ENCODE measurements at places on chromosomes 16 and 17.

DNA sequence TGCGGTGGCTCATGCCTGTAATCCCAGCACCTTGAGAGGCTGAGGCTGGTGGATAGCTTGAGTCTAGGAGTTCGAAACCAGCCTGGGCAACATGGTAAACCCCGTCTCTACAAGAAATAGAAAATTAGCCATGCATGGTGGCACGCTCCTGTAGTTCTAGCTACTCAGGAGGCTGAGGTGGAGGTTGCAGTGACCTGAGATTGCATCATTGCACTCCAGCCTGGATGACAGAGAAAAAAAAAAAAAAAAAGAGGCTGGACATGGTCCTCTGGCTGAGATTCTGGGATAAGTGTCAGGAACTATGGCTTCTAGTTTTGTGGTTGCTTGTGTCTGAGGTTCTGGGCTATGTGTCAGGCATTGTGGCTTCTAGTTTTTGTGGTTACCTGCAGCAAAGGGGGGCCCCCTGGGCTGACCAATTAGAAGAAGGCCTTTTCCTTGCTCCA lies 7.0 kb downstream of the KSR1 start:
- DNase-seq: no peak

GRCh38 chr17:38746849-38747462 lies 1.2 kb downstream of the PCGF2 start:
- DNase-seq: no peak

GRCh38 chr16:1545044-1546040 lies 11.9 kb downstream of the TMEM204 start:
- DNase-seq: no peak

DNA sequence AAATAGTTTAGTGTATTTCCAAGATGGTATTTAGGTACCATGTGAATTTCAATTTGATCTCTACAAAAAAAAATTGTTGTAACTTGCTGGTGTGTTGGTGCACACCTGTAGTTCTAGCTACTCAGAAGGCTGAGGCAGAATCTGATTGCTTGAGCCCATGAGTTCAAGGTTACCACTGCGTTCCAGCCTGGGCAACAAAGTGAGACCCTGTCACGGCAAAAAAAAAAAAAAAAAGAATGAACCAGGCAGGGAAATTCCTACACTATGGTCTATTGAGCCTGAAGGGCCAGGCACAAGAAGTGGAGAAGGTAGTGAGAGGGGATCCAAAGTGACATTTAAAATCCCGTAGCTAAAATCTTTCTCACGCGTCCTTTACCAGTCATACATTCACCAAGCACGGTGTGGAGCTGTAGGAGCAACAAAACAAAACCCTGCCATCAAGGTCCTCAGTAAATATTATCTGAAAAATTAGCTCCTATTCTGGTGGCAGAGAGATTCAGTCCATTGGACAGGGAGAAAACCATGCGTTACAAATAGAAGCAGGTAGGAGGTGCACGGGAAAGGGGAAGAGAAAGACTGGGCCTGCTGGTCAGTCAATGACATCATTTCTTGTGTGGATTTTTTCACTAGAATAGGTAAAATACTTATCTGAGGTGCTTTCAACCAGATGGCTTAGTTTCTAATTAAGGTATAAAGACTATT lies 27.3 kb downstream of the TXNDC11 start:
- no peak for DNase-seq

DNA sequence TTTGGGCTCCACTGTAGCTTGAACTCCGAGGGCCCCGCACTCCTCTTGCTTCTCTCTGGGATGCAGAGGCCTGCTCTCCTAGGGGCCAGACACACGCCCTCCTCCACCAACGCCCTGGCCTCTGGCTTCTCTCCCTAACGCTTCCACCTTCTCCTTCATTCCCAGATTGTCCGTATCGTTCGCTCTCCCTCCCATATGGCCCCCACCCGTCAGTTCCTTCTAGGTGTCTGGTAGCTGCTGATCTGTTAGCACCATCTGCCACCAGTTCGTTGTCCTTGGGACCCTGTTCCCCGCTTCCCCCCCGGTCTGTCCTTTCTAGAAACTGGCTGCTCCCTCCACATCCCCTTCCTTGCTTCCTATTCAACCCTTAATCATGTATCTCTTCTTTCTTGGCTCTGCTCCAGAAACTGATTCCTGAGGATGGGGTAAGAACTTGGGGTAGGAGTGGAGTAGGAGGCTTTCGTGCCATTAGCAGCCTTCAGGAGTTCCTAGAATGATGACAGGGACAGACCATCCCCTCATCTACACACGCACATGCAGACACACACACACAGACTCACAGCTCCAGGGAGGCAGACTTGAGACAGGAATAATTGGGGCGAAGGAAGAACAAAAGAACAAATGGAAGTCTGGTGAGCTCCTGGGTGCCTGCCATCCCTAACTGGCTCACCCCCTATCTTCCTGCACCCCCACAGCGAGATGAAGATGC lies 4.3 kb downstream of the ATP1B2 start:
- no peak for DNase-seq

- no peak for DNase-seq
Measured at GRCh38 chr17:73293480-73293911, 18.3 kb downstream of the CDC42EP4 start.

DNA sequence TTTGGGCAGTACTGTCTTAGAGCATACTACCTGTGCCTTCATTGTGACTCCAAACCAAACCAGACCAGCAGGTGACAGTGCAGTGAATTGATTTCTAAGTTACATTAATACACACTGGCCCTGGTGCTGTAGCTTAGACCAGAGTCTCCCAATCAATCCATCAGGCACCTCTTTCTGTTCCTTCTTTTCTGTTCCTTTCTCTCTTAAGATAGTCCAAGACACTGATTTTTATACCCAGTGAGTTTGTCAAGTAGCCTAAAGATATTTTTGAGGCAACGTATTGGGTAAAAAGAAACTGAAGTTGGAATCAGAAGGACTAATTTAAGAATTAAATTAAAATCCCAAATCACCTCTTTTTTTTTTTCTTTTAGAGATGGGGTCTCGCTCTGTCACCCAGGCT lies 43.1 kb downstream of the ABAT start:
- DNase-seq: no peak

- no peak for DNase-seq
Measured at GRCh38 chr16:27366687-27367460, 35.1 kb upstream of the IL21R start.

DNA sequence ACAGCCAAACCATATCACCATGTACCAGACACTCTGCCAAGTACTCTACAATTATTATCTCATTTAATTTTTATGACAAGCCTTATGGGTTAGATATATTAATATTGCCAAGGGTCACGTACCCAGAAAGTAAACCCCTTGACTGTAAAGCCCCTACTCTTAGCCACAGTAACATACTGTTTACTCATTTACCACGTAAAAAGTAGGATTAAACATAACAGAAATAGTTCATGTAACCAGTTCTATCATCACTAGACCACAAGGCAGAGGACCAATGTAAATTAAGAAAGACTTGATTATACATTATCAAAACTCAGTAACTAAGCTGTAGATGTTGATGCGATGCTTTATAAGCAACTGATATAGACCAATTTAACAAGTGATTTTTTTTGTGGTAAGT lies 101.5 kb upstream of the CNTNAP4 start:
- DNase-seq: no peak

- DNase-seq: no peak
Measured at GRCh38 chr16:71758293-71758760, 33.8 kb upstream of the PHLPP2 start.

DNA sequence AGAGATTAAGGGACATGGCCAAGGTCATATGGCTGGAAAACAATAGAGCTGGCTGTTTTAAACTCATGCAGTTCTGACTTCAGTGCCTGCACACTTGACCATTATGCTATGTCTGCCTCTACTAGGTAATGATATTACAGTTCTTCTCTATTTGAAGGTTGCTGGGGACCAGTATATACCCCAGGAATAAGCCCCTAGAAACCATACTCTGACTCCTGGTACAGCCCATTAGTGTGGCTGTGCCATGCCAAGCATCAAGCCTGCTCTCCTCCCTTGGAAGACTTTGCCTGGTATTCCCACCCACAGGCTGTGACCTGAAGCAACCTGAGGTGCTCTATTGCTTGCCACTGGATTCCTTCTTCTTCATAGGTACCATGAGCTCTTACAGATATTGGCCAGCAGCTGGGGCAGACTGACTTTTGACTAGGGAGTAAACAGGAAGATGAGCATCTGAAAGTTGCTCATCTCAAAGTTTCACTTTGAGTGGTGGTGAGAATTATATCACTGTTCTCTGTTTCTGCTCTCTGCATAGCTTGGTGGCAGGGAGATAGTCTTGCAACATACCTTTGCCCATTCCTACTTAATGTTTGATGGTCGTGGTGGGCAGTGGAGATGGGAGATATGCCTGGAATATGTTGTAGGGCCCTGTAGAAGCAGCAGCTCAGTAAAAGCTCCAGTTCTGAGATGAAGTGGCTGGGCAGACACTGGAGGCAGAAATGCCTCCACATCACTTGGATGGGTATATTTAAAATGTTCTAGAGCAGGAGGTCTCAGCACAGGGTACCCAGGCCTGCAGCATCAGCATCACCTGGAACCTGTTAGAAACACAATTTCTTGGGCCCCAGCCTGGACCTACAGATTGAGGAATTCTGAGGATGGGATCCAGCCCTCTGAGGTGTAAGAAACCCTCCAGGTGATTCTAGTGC lies 274.7 kb downstream of the HS3ST4 start:
- DNase-seq: no peak

DNA sequence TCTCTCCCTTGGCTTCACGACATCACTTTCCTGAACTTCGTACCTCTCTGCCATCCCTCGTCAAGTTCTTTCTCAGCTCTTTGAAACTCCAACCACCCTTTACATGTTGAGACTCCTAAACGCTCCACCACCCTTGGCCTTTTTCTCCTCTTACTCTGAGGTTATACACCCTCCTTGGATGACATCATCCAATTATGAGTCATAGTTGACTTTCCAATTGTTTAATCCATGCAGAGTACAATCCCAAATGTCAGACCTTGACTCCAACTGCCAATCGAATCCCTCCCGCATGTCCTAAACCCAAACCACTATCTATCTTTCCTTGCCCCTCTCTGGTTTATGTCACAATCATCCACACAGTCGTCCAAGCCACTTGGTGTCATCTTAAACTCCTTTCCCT lies 18.4 kb upstream of the C16orf82 start:
- DNase-seq: no peak

DNA sequence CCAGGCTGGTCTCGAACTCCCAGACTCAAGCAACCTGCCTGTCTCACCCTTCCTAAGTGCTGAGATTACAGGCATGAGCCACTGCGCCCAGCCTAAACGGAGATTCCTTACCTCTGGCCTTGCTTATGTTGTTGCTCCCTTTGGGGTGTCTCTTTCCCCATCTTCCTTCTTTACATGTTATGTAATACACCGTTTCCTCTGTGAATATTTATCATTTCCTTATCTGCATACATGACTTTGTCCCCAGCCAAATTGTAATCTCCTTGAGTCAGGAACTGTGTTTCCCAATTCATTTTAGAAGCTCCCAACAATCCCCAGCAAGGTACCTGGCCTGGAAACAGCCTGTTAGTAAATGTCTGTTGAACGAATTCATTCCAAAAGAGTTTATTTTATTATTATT lies 15.7 kb downstream of the COPZ2 start:
- DNase-seq: no peak

- DNase-seq: no peak
Measured at GRCh38 chr16:79001156-79001967, 599.2 kb downstream of the MAF start.

DNA sequence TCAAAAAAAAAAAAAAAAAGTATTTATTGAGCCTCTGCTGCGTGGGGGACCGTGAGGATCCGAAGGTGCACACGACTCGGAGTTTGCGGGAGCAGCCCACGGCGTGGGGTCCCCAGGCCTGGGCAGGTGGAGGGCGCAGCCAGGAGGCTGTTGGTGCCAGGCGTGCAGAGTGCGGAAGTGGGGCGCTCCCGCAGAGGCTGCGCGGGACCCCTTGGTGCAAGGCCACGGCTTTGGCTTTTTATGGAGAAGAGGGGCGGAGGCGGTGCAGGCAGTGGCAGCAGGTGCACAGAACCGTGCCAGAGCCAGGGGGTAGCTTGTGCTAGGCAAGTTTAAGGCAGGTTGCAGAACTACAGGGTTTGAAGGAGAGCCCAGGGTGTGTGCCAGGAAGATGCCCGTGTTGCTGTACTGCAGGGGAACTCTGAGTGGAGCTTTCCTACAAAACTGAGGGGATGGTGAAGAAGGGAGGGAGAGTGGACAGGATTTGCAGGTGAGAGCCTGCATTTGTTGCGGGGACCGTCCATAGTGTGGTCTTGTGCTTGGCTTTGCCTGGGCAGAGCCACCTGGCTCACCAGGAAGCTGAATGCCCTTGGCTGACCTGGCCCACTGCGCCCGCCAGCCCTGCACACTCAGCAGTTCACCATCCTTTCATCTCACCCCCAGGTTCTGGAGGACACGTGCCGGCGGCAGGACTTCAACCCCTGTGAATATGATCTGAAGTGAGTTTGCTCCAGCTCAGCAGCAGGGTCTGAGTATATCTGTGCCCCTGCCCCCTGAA lies 1.3 kb downstream of the ASPSCR1 start:
- no peak for DNase-seq

DNA sequence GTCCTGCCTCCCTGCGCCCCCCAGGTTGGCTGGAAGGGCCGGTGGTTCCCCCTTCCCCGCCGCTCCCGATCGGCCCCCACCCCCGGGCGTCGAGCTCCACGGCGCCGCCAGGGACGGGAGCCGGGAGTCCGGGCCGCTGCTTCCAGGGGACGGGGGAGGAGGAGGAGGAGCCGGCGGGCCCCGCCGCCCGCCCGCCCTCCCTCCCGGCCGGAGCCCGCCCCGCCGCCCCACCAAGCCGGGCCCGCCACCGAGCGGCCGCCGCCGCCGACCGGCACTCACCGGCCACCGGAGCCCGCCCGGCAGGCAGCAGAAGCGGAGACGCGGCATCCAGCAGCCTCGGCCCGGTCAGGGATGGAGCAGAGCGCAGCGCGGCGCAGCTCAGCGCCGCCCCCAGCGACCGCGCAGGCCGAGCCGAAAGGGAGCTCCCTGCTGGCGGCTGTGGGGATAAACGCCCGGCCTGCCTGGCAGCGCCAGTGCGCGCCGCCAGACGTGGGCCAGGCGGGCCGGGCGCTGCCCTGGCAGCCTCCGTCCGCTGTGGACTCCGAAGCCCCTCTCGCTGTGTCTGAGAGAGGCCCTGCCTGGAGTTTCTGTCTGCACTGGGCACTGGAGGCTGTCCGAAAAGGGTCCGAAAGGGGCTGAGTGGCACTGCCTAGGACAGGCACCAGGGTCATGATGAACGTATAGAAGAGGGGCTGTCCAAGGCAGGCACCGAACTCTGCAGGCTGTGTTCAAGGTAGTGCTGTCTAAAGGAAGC lies at the start of gene MYO18A:
Gene MYO18A, minus strand, starts transcription at position 365 of the 754 bp plus-strand sequence. CDS start 13,458 bp downstream, outside the sequence.
- DNase-seq: peak; percentile 90

GRCh38 chr16:73794994-73795393 lies 501.6 kb upstream of the PSMD7 start:
- DNase-seq: no peak
